Stimulated activated CD8-positive, alpha-beta memory T cell treated with anti-CD3 and anti-CD28 coated beads, Interleukin-7, amount 100 ng/mL, for 48 hours (primary cell): ENCODE measurements at places on chromosomes 16 and 17.

GRCh38 chr17:80946449-80946848 is 45.2 kb upstream of the CHMP6 start:
- DNase-seq = no peak

DNA sequence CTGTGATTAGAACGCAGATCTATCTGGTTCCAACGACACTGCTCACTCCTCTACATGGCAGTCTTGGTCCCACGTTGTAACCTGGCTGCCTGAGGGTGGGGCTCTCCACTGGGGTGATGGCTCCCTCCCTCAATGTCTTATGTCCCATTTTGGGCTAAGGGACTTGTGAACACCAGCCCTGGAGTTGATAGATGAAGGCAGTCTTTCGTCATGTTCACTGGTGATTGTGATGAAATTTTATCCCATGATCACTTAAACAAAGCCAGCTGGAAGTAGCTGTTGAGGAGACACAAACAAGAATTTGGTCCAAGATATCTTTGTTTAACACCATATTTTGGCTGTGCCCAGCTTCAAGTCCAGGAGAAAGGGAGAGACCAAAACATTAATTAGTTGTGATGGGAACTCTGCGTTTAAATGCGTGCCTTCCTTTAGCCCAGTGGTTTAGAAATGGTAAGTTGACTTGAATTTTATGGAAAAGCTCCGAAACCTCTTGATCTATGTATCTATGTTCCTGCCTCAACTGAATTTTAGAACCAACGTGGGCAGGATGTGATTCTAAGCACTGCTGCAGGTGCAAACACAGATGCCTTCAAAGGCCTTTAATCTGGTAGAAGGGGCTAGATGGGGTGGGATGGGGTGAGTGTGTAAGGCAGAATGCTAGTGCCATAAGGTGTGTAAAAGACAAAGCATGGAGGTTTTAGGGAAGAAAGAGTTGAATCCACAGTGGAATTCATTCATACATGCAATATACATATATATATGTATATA is 186.8 kb upstream of the IRX3 start:
- no peak for DNase-seq

DNA sequence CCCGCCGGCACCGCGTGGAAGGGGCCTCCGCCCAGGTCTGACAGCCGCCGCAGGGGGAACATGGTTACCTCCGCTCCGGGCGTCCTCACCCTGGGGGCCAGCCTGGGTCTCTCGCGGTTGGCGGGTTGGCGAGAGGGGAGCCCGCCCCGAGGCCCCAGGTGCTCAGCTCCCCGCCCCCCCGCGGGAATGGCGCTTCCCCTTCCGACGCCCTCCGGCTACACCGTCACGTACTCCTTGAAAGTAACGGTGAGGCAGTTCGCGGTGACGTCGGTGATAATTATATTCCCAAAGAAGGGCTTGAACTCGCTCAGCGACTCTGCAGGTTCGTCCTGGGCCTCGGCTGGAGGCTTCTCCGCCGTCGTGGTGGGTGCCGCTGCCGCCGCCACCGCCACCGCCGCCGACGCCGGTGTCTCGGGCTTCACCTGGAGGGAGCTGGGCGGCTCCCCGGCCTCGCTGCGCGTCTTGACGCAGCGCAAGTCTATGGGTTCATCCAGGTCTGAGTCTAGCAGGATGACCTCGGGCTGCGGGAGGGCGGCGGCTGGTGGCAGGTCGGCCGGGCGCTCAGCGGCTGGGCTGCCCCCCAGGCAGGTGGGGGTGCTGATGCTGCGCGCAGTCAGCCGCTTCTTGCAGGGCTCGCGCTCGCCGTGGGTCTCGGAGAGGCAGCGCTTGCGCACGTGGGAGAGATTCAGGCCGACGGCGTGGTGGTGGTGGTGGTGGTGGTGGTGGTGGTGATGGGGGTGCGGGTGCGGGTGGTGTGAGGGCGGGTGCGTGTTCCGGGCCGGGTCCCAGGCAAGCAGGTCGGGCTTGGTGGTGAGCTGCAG is 5.3 kb downstream of the CBX4 start:
- DNase-seq = no peak

- no peak for DNase-seq
Observed at GRCh38 chr16:4663777-4664465, 29.4 kb upstream of the NUDT16L1 start.

DNA sequence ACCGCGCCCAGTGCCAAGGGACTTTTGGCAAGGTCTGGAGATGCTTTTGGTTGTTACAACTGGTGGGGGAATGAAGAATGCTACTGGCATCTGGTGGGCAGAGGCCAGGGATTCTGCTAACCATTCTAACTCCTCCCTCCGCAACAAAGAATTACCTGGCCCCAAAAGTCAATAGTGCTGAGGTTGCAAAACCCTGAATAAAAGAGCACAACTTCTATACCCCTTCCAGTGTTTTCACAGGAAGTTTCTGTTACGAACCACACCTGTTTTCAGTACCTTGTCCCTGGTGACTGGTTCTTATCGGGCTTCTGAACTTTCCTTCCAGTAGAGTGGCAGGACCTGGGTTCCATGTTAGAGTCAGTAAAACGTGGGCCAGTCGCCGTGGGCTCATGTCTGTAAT is 17.3 kb downstream of the ABAT start:
- DNase-seq = no peak
